ENCODE measurements at places on chromosomes 4 and X.

DNA sequence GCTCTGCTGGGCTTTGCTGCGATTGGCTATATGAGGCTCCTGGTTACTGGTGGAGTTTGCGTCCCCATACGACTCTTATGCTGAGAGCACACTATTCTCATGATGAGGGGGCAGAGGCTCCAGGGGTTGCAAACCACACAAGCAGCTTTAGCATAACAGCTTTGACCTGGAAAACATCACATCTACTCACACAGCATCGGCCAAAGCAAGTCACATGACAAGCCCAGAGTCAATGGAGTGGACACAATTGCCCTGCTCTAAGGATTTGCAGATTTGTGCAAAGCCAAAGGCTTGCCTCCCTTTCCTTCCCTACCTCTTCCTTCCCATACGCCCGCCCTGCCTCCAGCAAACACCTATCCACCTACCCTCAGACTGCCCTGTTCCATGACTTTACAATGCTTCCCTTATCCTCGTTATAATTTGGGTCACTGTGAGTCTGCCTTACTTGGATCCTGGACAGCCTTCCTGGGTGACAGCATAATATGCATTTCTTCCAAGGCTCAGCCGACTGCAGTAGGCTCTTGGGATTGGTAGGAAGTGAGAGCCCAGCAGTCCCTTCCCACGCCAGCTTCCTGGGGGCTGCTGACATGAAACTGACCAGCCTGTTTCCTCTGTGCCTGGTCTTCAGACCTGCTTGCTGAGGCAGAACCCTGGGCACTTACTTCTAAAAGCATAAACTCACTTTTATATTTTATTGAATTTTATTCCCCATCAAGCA, 208.2 kb upstream of the PSAPL1 start:
- no peak for DNase-seq

GRCh38 chr4:187467224-187467623, 528.3 kb upstream of the ZFP42 start:
- no peak for DNase-seq

DNA sequence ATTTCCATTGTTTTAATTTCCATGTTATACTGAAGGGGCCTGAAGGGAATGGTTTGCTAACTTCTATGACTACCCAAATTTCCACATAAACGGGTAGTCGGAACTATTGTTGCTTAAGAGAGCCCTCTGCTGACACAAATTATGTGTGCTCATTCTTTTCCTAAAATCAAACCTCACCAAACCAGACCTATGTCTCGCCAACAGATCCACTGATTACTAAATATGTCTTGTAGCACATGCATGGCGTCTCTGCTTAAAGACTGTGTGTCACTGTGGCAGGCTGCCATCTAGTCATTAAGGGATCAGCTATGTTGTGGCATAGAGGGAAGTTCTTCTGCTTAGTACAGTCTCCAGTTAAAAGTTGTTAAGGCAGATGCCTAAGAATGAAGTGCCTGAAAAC, 25.1 kb downstream of the PIR start:
- no peak for DNase-seq

DNA sequence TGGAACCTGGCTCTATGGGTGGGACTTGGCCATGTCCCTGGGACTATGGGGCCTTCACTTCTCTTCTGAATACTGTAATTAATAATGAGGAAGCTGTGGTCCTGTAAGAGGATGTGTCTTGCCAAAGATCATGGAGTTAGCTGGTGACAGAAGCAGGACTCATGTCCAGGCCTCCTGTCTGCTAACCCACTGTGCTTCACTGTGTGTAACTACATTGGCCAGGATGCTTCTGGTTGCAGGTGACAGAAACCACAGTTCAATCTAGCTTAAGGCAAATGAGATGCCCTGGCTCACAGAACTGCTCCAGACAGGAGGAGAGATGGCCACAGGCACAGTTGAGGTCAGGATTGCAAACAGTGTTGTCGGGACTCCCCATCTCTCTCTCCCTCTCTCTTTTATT, 3.1 kb downstream of the MTMR1 start:
- DNase-seq = no peak

GRCh38 chrX:110215411-110215810, 102.5 kb downstream of the AMMECR1 start:
- no peak for DNase-seq

DNA sequence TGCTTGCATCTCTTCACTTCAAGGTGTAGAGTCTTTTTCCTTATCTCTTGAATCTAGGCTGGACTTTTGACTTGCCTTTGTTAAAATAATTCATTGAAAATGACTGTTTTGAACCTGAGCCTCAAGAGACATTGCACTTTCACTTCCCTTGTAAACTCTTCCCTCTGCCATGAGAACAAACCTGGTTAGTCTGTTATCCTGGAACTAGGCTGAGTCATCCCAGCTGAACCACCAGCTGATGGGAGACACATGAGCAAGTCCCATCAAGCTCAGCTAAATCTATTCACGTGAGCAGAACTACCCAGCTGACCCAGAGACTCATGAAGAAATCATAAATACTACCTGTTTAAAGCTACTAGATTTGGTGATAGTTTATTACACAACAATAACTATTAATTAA, 202.3 kb upstream of the CENPE start:
- no peak for DNase-seq

- no peak for DNase-seq
Measured at GRCh38 chr4:108570993-108571569, 49.3 kb upstream of the RPL34 start.

DNA sequence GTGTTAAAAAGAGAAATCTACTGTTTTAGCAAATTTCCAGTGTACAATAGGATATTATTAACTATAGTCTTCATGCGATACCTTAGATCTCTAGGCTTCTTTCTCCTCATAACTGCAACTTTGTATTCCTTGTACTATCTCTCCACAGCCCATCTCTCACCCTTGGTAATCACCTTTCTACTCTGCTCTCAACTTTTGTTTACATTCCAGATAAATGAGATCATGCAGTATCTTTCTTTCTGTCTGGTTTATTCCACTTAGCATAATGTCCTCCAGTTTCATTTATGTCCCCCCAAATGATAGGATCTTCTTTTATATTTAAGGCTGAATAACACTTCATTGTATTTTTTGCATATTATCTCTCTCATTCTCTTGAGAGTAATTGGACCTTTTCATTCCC, 165.5 kb downstream of the HS3ST1 start:
- no peak for DNase-seq
